Left ventricle myocardium inferior (tissue), 1 donor: ENCODE measurements at places on chromosomes 5 and 9.

- no peak for DNase-seq
Observed at GRCh38 chr5:121630402-121630801, 221.3 kb upstream of the FTMT start.

DNA sequence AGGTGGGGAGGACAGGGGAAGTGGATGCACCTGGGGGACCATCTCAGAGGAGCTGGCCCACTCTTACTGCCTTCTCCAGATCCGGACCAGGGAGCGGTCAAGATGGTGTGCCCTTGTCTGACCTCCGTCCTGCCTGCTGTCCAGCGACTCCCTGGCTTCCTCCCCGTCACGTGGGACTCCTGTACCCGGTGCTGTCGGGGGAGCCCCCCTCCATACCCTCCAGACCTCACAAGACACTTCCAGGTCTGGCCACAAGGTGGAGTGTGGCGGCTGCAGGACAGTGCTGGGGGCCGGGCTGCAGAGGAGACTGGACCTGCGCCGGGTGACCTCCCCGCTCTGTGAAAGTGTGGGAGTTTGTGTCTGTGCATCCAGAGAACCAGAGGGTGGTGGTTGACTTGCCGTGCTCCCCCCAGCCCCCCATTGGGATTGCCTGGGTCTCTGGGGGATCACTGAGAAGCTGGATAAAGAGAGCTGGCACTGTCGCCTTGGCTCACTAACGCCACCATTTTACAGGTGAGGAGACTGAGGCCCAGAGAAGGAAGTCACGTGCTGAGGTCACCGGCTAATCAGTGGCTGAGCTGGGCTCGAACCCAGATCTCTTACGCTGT lies 1.9 kb upstream of the CRB2 start:
- peak; percentile 55 for DNase-seq

GRCh38 chr9:17401858-17402257 lies 177.0 kb upstream of the SH3GL2 start:
- no peak for DNase-seq

DNA sequence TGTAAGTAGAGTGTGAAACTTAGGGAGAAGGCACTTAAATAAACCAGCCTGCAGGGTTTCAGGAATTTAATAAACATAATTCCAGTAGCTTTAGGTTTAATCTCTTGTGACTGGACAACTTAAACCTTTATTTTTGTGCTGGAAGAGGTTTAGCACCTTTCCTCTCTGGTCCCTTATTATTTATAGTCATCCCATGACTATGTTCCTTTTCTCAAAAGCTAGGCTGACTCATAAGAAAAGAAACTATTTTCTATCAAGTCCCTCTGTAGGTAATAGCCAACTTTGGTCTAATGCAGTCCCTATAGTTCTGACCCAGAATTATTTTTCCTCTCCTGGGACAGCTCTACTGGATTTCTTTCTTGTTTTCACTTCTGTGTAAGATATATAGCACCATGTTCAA lies 588.9 kb downstream of the NR2F1-AS1 start:
- DNase-seq, result no peak

- no peak for DNase-seq
Observed at GRCh38 chr5:158344376-158344775, 485.4 kb upstream of the CLINT1 start.

DNA sequence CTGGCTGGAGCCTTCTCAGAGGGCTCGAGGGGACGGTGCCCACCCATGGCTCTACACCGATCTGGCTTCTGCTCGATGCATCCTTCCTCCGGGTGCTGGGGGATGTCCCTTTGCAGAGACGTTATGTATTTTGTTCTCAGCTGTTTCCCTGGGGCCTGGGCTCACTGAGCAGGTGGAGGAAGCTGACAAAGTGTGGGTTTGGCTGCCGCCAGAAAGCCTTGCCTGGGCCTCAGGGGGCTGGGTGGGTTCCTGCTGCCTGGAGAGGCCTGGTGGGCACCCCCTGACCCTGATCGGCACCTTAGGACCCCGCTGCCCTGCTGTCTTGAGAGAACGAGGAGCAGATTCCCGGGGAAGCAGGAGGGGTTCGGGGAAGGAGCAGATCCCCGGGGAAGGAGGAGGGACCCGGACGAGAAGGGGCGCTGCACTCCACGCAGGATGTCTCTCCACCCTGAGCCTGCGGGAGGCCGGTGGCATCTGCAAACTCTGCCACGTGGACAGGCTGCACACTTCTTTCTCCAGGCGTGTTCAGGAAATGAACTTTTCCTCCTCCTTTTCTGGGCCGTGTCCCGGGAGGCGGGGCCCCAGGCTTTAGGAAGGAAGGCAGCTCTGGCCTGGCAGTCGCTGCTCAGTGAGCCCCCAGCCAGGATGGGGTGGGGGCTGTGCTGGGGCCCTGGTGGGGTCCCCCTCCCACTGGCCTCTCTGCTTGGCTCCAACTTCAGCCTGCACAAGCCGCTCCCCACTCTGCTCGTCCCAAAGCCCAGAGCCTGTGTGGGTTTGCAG lies 148.9 kb downstream of the RXRA start:
- DNase-seq, result peak; percentile 85

- DNase-seq, result no peak
Observed at GRCh38 chr5:87300744-87301143, 33.1 kb downstream of the RASA1 start.

- DNase-seq, result no peak
Observed at GRCh38 chr5:129173771-129174170, 79.2 kb downstream of the ISOC1 start.

GRCh38 chr5:1012313-1012841 lies 3.8 kb downstream of the NKD2 start:
- DNase-seq, result peak; percentile 12

DNA sequence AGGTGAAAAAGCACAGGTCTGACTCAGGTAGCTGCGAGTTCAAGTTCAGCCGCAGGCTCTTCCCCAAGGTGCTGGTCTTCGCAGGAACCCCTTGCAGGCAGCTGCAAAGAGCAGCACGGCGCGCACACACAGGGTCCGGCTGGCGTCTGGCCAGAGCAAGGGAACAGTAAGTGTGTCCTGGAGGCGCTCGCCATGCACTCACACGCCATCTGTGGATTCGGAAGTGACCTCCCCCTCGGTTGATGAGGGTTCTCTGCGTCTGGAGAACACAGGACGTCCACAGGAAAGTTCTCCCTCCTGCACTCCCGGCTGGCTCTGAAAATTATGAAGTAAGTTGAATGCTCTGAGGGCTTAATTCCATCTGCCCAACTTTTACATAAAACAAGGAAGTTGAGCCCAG lies 14.0 kb upstream of the EGFL7 start:
- peak; percentile 83 for DNase-seq

GRCh38 chr9:4894076-4894475 lies 91.0 kb upstream of the JAK2 start:
- no peak for DNase-seq

DNA sequence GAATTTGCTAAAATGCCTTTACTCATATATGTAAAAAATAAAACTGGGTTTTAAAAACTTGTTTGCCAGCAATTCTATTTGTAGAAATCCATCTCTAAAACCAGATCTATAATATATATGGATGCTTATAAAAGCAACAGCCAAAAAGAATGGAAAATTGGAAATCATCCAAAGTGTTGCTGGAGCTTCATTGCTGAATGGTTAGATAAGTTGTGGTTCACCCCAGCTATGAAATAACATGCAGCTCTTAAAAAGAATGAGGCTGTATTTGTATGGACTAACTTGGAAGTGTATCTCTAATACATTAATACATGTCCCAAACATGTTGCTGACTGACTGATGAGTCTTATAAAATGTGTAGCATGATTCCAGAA lies 76.2 kb downstream of the STK10 start:
- no peak for DNase-seq

GRCh38 chr9:138121438-138122050 lies 244.0 kb downstream of the CACNA1B start:
- DNase-seq, result no peak

DNA sequence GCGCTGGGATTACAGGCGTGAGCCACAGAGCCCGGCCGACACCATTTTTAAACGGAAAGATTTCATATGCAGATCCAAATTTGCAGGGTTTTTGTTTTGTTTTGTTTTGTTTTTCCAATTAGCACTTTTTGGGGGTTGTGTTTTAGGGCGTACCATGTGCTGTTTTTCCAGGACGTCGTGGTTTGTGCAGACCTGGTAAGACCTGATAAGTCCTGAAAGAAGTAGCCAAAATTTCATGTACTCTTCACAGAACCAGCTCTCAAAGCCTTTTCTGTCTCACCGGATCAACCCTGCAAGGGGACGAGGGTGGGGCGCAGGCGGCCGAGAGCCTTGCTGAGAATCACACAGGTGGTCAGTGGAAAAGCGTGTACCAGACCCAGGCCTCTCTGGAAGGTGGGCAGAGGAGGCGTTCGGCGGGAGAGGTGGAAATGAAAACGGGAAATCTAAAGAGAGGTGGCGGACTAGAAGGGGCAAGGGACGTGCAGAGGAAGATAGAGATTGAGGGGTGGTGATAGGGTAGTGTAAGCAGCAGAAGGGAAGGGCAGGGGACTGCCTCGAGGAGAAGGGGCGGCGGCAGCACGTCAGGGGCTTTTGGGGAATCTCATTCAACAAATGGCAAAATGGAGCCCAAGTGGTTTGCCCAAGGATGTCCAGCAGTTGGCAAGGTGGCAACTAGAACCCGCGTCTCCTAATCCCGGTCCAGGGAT lies 1.1 kb upstream of the FAF2 start:
- DNase-seq, result no peak

DNA sequence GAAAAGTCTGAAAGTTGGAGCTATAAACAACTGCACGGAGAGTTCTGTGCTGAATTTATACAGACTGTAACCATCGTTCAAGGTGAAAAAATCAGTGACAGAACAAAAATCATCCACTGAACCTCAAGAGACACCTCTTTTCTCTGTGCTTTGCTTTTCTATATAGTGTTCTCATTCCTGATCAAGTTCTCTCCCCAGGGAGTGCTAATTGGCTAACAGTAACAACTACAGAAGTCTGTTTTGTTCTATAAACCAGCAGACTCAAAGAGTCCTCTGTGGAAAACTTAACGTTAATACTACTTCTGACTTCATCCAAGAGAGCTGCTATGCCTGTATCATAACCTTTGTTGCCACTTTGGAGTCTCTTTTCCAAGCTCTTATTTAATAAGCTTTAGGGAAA lies 1388.3 kb upstream of the C9orf72 start:
- no peak for DNase-seq

DNA sequence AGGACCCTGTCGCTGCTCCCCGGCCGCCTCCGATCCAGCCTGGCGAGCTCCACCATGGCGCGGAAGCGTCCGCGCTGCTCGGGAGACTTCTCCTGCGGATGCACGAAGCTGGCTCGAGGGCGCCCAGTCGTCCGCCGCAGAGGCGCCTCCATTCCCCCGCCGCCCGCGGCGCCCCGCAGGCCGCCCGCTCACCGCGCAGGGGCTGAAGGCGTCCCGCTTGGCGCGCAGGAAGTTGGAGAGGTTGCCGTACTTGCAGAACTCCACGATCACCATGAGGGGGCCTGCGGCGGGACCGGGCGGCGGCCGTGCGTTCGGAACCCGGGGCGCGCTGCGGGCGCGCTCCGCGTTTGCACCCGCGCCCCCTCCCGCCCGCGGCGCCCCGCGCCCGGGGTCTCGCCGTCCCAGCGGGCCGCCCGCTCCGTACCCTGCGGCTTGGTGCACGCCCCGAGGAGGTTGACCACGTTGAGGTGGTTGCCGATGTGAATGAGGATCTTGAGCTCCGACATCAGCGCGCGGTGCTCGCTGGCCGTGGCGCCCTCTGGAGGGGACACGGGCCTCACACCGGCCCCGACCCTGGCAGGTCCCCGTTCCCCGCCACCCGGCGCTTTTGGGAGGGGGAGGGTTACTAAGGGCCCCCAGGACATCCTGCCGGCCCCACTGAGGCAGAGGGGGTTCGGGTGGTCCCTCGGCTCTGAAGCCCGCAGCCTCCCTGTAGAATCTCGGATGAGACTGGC lies 27.7 kb upstream of the SCGB3A1 start:
- DNase-seq, result no peak

DNA sequence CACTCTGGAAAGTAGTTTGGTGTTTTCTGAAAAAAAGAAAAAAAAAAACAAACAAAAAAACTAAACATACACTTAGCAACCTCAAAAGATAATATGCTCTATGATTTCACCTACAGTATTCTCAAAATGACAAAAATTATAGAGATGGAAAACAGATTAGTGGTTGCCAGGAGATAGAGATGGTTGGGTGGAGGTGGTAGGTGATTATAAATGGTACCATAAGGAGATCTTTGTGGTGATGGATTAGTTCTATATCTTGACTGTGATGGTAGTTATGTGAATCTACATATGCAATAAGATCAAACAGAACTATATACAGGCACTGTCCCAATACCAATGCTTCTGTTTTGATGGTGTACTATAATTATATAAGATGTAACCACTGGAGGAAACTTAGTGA lies 32.0 kb downstream of the PTBP3 start:
- no peak for DNase-seq

- no peak for DNase-seq
Observed at GRCh38 chr5:124590686-124591085, 155.8 kb downstream of the ZNF608 start.

DNA sequence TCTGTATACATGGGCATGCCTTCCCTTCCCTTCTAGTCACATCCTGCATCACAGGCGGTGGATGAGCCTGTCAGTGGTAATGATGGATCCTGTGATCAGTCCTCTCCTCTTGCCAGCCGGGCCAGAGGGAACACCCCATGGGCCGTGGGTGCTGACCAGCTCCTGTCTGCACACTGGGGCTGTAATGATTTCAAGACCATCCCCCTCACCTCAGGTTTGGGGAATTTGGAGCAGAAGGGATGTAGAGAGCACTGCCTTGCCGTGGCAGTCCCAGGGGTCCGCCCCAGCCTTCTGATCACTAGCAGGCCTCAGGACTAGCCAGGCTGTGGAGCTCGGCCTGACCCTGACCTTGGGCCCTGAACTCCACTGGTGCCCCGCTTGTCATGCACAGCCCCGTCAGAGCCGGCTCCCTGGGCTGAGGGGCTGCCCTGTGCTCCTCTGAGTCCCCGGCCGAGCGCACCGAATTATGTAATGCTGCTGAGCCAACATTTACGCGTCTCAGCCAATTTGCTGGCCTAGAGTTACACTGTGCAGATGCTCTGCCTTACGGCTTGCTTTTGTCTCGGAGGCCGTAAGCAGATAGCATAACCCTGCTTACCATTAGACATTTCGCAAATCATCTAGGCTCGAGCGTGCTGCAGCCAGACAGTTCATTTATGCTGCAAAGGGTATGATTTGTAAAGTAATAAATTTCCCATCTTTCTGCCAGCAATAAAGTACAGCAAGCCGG lies 155.3 kb downstream of the MACROH2A1 start:
- peak; percentile 39 for DNase-seq

- DNase-seq, result no peak
Observed at GRCh38 chr9:96331236-96331947, 29.4 kb upstream of the HSD17B3 start.

DNA sequence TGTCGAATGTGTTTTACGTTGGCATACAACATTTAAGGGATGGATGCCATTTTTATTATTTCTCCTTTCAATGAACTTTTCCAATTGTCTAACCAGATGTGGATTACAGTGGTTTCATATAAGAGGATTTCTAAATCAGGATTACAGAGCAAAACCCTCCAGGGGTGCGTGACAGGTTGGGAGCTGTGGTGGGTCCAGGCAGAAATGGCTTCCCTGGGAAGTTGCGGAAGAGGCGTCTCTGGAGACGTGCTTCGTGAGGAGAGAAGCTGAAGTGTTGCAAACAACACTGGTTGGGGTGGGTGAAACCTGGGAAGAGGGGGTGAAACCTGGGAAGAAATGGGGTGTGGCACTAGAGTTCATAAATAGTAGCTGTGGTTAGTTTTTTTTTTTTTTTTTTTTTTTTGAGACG lies 4.5 kb upstream of the RPL26L1 start:
- DNase-seq, result no peak

GRCh38 chr5:138685193-138685745 lies 68.0 kb upstream of the CTNNA1 start:
- no peak for DNase-seq
